ENCODE measurements at places on chromosomes 5 and 9. TPM values are rescaled to one million over a fixed set of nuclear protein-coding genes. Genes with fewer than 3 reads are reported as not detected.

The PTGER4 gene
- 1.5 TPM for total RNA-seq

The CDHR2 gene
- total RNA-seq: not detected

The FAM153A gene
- total RNA-seq: 3.1 TPM

The PCDHGA8 gene
- total RNA-seq: 0.64 TPM

The TNC gene
- total RNA-seq: 56.6 TPM

The CDX1 gene
- total RNA-seq: not detected

The MED27 gene
- total RNA-seq: 17.9 TPM

The PLPP1 gene
- 16.2 TPM for total RNA-seq

The GNA14 gene
- 0.60 TPM for total RNA-seq

The PCDHGA9 gene
- 3.1 TPM for total RNA-seq

GRCh38 chr9:76221423-76221822 lies 172.8 kb downstream of the RFK start:
- no peak for ATAC-seq

DNA sequence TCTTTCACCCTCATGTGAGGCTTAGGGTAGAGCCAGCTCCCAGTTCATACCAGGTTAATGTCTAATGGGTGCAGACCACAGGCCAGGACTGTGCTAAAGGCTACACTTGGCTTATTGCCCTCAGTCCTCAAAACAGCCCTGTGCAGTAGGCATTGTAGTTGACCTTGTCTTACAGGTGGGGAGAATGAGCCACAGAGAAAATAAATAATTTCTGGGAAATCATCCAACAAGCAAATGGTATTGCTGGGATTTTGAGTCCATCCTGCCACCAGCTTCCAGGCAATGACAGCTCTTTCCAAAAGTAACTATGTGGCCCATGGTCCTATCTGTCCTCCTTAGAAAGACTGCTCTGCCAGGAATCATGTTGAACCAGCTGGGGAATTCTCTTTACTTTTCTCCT lies 450.0 kb downstream of the GADD45G start:
- no peak for ATAC-seq

DNA sequence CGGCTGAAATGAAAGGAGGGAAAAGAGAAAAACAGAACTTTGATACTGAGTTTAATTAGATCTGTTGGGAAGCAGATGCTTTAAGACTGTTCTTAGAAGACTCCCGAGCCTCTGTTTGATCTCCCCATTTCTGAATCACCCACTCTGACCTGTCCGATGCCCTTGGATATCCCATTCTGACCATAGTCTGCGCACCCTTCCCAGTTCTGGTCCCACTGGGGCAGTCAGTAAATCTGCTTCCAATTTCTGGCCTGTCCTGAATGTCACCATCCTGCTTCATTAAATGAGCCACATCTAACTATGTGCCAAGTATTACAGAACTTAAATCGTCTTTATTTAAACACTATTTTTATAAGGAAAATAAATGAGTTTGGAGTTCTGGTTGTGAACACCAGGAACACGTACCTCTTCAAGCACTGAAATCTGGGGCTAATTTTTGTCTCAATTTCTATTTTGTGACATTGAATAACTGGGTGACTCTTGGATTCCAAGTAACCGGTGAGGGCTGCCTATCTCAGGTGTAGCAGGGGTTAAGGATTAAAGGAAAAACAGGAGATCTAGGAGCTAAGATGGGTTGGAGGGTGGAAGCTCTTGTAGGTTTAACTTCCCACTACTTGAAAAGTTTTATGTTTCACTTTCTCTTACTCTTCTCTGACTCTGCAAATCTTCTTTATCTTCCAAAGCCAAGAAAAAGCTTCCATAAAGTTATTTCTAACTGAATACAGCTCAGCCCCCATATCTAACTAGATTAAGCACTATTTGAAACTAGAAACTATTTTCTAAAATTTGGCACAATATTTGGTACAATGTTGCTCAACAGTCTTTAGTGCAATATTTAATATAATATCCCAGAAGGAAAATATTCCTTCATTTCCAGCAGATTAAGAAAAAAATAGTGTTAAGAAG lies 40.1 kb downstream of the ALDH1A1 start:
- no peak for ATAC-seq

DNA sequence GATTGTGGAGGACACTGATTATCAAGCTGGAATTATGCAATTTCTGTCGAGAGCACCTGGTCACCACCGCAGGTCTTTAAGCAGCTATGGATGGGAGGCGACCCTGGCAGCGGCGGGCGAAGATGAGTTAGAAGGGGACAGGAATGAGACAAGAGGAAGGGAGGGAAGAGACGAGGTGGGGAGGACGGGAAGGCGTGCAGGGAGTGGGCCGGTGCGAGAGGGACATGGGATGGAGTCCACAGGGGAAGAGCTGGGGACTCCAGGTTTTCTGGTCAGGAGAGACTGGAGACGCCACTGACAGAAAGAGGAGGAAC lies 192.3 kb downstream of the MELK start:
- ATAC-seq: no peak

- peak; percentile 53 for ATAC-seq
Measured at GRCh38 chr5:91556-92263, at the start of gene PLEKHG4B. Gene PLEKHG4B, plus strand, starts transcription at chr5:92168. Its CDS starts 64 bp downstream, at chr5:92232.
